ENCODE measurements at places on chromosomes 7 and 10. TPM values are rescaled to one million over a fixed set of nuclear protein-coding genes. Genes with fewer than 3 reads are reported as not detected.

- H3K27me3 ChIP-seq: no peaks in the 10 kb centered on the region
- H3K4me3 ChIP-seq: no peak overlapping the region
- no peaks in the 10 kb centered on the region for H3K36me3 ChIP-seq
- H3K27ac ChIP-seq: no peak overlapping the region
These were observed 220.7 kb downstream of the ADK start for GRCh38 chr10:74371696-74372095.

DNA sequence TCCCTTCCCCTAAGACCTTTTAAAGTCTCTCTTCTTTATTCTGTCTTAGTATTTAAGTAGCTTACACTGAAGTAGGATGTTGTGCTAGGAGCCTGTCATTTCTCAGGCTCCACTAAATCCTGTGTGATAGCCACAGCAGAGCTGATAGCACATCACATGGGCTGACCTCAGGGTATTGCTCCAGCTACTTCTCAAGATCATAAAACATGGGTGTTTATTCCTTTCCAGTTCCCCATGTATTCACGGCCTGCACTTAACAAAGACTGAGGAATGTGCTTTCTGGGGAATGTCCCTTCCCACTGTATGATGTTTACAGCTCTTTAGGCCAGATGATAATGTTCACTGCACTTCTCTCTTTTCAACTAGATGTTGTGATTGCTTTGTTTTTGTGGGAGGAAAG is 1086.8 kb downstream of the KCNMA1 start:
- H3K36me3 ChIP-seq: no peaks in the 10 kb centered on the region
- no peaks in the 10 kb centered on the region for H3K4me1 ChIP-seq
- H3K27me3 ChIP-seq: no peaks in the 10 kb centered on the region
- no peak overlapping the region for H3K27ac ChIP-seq

AGAP9 gene
- 1.0 TPM for total RNA-seq

THAP5 gene
- total RNA-seq: 14.9 TPM

- H3K4me1 ChIP-seq: no peaks in the 10 kb centered on the region
- H3K4me3 ChIP-seq: no peak overlapping the region
- no peaks in the 10 kb centered on the region for H3K36me3 ChIP-seq
- H3K27ac ChIP-seq: no peak overlapping the region
- DNase-seq: no peak
These were observed 741.8 kb downstream of the SUGCT start for GRCh38 chr7:40876601-40877000.

DNA sequence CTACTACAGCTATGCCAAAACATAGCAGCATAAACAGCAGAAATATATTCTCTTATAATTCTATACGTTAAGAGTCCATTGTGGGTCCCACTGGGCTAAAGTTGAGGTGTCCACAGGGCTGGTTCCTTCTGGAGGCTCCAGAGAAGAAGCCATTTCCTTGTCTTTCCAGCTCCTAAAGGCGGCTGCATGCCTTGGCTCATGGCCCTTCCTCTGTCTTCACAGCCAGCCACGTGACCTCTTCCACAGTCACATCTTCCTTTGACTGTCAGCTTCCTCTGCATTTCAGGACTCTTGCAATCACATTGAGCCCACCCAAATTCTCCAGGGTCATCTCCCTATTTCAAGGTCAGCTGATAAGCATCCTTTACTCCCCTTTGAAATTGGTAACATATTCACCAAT is 17.2 kb downstream of the NACAD start:
- H3K27ac ChIP-seq: no peak overlapping the region
- no peak for DNase-seq
- H3K4me1 ChIP-seq: no peaks in the 10 kb centered on the region

GNG11 gene
- 5.2 TPM for total RNA-seq

GRCh38 chr10:71998840-71999194 is 34.6 kb downstream of the CHST3 start:
- no peak for DNase-seq
- H3K27ac ChIP-seq: peak overlapping the region; percentile 54
- no peaks in the 10 kb centered on the region for H3K27me3 ChIP-seq
- no peaks in the 10 kb centered on the region for H3K4me1 ChIP-seq

- H3K4me3 ChIP-seq: no peak overlapping the region
- H3K27ac ChIP-seq: peak overlapping the region; percentile 56
These were observed 17.1 kb downstream of the RAPGEF5 start for GRCh38 chr7:22339725-22340390.

- H3K27me3 ChIP-seq: no peaks in the 10 kb centered on the region
- no peaks in the 10 kb centered on the region for H3K36me3 ChIP-seq
- H3K4me1 ChIP-seq: no peaks in the 10 kb centered on the region
- no peak for DNase-seq
- no peak overlapping the region for H3K27ac ChIP-seq
These were observed 597.6 kb downstream of the PCDH15 start for GRCh38 chr10:54203401-54203800.

GRCh38 chr10:31875608-31876007 is 53.0 kb downstream of the ARHGAP12 start:
- peaks cover 6% of the 10 kb centered on the region for H3K4me1 ChIP-seq
- H3K27ac ChIP-seq: no peak overlapping the region
- no peaks in the 10 kb centered on the region for H3K27me3 ChIP-seq
- DNase-seq: no peak
- H3K4me3 ChIP-seq: no peak overlapping the region
- no peaks in the 10 kb centered on the region for H3K36me3 ChIP-seq

DNA sequence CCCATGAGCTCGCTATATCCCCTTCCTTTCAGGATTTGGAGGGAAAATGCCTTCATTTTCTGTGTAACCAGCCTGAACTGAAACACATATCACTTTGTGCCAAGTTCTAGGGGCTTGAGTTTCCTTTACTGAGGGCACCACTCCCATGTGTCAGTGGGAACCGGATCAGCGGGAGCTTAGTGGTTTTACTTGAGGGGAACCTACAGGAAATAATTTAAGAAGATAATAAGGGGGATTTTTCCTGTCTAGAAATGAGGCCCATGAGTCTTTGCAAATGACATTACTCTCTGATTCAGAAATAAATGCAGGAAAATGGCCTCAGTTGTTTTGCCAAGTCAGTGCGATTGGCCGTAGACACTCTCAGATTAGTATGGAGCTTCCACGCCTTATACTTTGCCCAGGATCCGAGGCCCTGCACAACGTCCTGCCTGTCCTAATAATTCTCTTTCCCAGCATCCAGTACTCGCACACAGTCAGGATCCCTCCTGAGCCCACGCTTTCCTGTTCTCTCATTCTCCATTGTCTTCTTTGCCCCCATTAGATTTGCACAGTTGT is 86.4 kb upstream of the LYZL1 start:
- no peaks in the 10 kb centered on the region for H3K4me1 ChIP-seq
- no peak for DNase-seq
- no peaks in the 10 kb centered on the region for H3K36me3 ChIP-seq
- H3K27ac ChIP-seq: no peak overlapping the region
- no peak overlapping the region for H3K4me3 ChIP-seq
